ENCODE measurements at places on chromosomes 1 and 21.

DNA sequence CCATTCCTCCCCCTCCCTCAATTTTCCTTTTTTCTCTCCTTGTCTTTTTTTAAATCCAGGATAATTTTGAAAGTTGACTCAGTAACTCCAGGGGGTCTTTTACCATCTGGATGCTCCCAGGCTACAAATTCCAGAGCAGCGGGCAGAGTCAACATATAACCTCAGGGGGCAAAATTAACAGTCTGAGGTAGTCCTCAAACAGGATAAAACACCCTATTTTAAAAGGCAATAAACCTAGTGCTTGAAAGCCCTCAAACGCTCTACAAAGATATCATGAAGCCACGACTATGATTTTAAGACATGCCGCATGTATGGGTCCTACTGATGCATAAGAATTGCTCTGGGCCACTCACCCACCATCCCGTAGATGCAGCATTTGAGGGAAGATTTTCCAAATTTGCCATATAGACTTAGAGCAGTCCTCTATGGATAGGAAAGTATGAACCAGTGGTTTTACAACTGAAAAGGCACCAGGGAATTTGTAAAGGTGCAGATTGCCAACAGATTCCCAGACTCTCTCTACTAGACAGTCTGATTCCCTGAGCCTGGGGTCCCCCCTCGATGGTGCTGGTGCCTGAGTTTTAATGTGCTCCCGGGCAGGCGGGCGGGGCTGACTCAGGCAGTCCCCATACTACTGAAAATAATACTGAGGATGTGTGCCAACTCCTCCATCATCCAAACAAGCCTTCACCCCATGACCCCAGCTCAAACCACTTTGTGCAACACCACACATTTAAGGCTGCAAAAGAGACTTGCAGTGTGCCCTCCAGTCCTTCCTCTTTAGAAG is 37.2 kb downstream of the PTPN14 start:
- no peak for DNase-seq

DNA sequence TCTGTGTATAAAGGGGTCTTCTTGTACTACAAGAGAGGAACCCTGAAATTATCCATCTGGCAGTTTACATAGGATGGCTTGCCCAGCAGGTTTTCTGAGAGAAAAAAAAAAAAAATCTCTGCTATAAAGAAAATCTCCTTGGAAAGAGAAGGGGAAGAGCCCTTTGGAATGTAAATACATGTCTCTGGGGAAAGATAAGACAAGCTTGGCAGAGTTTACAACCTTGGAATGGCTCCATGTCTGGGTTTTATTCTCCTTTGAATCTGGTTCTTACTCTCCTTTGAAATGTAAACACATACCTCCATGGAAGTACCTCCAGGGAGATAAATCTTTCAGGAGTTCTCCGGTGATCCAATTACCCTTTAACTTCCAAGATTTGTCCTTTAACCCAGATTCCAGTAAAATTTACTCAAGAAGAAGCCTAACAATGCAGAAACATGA is 45.1 kb upstream of the DNAH14 start:
- DNase-seq = no peak

GRCh38 chr21:44485254-44485793 is 30.0 kb downstream of the LRRC3 start:
- DNase-seq = peak; percentile 54

- no peak for DNase-seq
These were observed 7.7 kb downstream of the C1orf226 start for GRCh38 chr1:162389021-162389818.

DNA sequence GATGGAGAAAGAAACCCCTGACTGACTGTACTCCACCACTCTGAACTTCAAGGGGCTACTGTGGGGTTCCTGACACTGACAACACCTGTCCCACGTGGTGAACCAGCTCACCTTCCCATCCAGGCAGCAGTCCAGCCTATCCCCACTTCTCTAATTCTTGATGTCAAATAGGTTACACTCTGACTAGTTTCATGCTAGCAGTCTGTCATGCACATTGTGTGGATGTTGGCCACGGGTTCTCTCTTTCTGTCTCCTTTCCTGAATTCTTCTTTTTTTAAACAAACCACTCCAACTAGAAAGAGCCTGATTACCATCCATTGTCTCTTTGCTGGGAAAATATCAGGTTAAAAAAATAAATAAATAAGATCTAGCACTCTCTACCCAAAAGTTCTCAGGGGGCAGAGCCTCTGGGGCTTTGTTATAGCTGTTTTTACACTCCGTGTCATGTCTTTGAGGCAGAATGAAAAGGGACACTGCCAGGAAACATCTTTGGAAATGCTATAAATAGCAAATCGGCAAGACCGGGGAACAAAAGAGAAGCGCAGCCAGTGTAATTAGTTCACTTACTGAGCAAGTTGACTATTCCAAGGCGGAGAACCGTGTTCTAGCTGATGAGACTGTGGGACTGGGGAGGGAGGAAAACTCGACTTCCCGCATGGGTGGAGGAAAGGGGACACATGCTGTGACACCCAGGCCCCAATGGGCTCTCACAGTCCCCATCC is 356.1 kb downstream of the OMA1 start:
- no peak for DNase-seq

DNA sequence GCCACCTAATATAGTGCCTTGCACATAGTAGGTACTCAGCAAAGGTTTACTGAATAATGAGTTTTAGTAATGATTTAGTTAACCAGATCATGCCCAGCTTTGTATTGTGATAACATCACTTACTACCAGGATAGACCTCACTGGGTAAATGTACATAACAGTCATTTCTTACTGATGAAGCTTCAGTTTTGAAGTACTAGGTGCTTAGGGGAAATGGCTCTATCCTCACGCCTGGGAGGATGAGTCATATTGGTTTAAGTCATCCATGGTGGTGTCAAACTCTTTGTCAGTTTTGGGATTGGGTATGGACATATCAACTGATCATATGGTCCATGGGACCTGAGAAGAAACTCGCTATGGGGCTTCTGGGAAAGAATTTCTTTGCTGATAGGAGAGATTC is 90.6 kb upstream of the USP24 start:
- no peak for DNase-seq

GRCh38 chr1:65434760-65435159 is 14.3 kb downstream of the LEPR start:
- DNase-seq = no peak

DNA sequence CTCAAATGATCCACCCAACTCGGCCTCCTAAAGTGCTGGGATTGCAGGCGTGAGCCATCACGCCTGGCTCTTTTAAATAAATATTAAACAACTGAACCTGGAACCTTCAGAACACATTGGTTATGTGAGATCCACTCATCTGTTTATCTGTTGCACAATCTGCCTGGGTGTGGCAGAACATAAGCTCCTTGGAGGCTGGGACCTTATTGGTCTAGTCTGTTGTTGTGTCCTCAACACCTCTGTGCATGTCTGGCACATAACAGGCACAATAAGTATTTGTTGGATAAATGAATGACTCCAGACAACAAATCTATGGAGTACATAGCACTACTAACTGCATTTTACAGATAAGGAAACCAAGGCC is 4.1 kb upstream of the NBL1 start:
- DNase-seq = no peak

DNA sequence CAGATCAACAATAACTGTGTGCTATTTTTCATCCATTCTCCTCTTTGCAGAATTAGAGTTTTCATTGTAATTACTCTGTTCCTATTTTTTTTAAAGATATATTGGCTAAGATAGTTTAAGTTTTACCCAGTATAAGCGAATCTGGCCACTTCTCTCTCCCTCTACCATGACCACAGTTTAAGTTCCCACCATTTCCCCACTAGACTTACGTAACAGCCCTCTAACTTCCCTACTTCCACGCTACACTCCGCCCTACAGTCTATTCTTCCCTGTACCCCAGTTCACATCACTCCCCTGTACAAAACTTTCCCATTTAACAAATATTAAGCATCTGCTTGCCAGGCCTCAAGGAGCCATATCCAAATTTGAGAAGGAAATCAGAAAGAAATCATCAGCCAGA is 16.5 kb downstream of the CTSK start:
- DNase-seq = no peak

GRCh38 chr1:230868736-230869385 is 540 bp upstream of the C1orf198 start:
- DNase-seq = no peak

- DNase-seq = peak; percentile 26
These were observed 642 bp downstream of the TRIM62 start for GRCh38 chr1:33180911-33181890.

DNA sequence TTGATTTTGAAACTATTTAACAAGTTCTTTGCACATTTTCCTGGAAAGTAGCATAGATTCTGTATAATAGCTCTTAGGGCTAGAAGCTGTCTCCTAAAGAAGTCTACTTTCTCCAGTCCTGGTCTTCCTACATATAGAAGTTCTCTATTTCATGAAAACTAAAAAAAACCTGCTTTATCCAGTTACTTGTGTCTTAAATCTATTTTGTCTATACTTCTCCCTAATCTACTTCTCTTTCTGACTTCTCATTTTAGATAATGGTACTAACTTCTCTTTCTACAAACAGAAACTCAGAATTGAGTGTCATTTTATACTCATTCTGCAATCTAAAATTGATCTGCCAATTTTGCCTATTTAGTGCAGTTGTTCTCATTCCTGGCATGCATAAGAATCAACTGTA is 28.7 kb downstream of the PDE4B start:
- no peak for DNase-seq

GRCh38 chr1:36968730-36969129 is 65.6 kb downstream of the GRIK3 start:
- DNase-seq = no peak

GRCh38 chr1:203025686-203026030 is 633 bp upstream of the PPFIA4 start:
- no peak for DNase-seq

DNA sequence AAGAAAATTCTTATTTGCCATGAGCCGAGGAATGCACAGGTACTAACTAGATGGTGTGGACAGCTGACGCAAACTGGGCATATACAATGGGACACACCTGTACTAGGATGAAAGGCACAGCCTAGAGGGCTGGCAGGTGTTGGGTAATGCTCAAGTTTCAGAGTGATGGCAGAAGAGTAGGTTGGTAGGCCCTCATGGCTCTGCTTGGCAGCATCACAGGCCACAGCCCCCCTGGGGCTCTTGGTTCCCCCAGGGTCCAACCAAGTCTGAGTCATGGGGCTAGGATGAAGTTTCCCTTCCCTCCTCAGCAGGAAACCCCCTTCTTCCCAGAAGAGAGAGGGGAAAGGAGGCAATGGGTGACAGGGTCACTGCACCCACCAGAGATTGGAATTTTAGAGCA is 35.2 kb downstream of the SPEN start:
- no peak for DNase-seq

DNA sequence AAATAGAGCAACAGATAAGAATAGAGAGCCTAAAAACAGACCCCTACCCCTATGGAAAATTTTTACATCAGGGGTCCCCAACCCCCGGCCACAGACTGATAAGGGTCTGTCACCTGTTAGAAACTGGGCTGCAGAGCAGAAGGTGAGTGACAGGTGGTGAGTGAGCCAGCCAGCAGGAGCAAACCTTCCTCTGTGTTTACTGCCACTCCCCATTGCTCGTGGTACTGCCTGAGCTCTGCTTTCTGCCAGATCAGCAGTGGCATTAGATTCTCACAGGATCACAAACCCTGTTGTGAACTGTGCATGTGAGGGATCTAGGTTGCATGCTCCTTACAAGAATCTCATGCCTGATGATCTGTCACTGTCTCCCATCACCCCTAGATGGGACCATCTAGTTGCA is 174.1 kb downstream of the FOXD2 start:
- no peak for DNase-seq

GRCh38 chr1:207077470-207078377 is 10.9 kb upstream of the C4BPB start:
- DNase-seq = peak; percentile 50

DNA sequence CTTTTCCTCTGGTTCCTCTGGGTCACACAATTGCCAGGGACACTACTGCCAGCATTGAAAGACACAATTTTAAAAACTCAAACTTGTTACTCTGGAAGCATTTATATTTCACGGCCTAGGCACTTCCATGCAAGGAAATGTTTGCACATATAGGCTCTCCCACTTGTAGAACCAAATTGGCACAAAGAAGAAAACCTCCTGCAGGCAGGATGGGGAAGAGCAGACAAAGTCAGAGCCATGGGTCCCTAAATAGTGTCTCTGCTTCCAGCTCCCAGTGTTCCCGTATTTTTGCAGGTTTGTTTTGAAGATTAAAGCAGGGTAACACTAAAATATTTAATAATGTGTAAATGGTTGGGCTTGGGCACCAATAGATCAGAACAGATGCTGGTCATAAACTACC is 19.0 kb upstream of the ADGRL2 start:
- DNase-seq = no peak

GRCh38 chr1:13801232-13801631 is 101.2 kb downstream of the PRDM2 start:
- no peak for DNase-seq

- no peak for DNase-seq
These were observed 493.7 kb upstream of the ZP4 start for GRCh38 chr1:238384381-238384780.

- no peak for DNase-seq
These were observed 12.1 kb downstream of the DYRK1A start for GRCh38 chr21:37378700-37379139.

DNA sequence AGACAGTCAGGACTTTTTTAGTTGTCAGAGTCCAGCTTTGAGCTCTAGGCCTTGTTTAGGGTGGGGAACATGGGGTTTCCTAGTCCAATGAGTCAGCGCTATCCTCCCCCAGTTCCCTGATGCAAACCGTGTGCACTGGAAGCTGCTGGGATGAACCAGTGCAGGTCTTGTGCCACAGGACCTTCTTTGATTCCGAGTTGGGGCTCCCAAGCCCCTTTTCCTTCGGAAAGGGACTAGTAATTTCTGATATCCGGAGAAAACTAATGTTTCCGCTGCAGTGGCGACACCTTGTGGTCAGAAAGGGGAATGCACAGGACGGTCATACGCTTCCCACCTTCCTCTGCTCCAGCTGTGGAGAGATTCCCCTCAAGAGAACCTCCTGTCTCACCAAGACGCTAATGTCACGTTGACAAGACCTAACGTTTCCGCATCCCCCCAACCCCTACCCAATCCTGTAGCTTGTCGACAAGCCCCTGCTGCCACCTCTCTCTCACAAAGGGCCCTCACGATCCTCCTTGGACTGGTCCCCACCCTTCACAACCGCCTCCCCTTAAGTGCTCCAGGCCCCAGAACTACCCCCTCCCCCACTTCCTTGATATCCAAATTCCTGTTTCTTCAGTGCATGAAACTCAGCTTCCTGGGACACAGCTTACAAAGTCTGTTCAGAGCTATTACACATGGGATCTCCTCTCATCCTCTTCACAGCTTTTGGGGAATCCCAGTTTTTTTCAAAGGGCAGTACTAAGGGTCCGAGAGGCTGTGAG is 30.9 kb downstream of the GPA33 start:
- DNase-seq = peak; percentile 71

- DNase-seq = no peak
These were observed 22.2 kb upstream of the DNAJC11 start for GRCh38 chr1:6723621-6724428.

DNA sequence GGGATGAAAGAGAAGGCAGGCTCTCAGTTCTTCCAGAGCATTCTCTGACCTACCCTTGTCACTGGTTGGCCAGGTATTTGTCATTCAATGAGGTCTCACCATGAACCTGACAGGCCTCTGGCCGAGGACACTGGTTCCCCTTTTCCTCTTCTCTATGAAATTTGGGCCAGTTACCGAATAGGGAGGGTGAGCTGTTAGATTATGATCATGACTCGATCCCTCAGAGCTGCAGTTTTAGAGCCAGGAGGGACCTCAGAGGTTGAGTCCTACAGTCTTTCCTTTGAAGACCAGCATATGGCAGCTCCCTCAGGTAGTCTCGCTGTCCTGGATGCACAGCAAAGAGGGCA is 29.5 kb upstream of the CLSTN1 start:
- DNase-seq = no peak
